ENCODE measurements at places on chromosomes 4 and X.

- DNase-seq = no peak
Observed at GRCh38 chrX:23901060-23901459, 6.7 kb downstream of the APOO start.

DNA sequence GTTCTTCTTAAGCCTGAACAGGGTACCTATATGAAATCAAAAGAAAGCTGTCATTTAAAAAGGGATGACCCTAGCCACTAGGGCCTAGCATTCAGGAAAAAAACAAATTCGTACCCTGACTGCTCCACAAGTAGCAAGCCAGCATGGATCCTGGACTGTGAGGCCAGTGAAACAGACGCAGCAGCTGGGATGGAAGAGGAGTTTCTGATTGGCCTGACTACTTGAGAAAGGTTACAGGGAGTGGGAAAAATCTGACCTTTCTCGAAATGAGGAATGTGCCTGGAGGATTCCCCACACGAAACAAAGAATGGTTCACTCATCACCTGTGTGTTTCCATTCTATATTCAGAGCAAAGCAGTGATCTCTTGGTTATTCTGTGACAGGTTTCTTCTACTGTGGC lies 87.6 kb upstream of the JADE1 start:
- DNase-seq = no peak

DNA sequence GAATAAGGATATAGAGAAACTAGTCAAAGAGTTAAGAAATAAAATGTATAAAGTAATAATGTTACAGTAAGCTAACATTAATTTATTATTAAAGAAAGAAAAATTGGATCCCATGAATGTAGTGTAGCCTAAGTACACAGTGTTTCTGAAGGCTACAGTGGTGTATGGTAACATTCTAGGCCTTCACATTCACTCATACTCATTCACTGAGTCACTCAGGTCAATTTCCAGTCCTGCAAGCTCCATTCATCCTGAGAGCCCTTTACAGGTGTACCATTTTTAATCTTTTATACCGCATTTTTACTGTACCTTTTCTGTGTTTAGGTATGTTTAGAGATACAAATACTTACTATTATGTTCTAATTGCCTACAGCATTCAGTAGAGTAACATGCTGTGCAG lies 120.6 kb upstream of the AGA start:
- no peak for DNase-seq

DNA sequence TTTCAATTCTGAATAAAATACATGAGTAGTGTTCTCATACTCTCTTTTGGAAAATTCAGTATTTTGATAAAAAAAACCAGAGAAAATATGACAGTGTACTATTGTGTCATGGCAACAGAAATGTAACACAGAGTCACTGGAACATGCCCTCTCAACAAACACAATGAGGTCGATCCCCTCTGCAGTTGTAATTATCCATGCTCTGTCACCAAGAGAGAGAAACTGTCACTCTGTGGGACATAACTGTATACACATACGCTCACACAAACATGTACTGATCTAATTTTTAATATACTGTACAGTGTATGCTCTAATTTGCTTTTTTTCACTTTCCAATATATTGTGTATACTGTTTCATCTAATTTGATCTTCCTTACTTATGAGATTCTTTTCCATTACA lies 1136.8 kb upstream of the TENM3 start:
- no peak for DNase-seq

DNA sequence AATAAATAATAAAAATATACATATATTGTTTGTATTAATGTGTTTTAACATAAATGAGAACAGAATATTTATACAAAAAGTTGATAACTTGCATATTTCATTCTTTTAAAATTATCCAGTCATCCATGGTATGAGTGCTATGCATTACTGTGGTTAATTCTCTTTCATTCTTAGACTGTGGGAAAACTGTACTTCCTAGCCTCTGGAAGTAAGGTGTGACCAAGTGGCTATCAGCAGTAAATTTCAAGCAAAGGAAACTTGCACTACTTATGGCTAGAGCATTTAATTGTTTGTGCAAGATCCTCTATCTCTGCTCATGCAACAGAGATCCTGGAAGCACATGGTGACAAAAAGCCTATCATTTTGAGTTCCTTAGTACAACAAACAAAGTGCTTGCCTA lies 1054.5 kb upstream of the PABPC4L start:
- no peak for DNase-seq

DNA sequence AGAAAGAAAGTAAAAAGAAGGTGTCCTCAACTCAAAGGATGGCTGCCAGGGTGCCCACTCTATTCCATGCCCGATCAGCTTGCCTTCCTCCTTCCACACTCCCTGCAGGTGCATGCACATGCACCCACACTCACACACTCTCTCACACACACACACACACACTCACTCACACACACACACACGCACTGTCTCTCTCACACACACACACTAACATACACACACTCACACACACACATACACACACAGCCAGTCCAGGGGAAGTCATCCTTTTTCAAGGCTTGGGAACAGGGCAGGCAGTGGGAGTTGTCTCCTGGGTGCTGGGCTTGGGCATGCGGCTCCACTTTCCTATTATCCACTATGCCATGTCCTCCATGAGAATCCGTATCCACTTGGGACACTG lies 50.4 kb downstream of the CRMP1 start:
- no peak for DNase-seq

DNA sequence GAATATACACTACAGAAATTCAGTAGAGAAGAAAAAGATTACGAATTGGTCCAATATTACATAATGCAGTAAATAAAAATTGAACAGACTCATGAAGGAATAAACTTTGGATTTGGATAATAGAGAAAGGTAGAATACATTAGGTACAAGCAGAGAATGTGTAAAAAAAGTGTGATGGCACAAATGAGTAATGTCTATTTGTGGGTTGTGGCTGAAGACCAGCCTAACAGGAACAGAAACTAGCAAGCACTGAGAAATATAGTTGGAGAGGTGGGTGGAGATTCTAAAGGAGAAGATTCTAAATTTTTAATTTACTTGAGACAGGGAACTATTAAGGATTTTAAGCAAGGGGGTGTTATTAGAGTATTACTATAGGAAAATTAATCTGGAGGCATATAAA lies 15.2 kb upstream of the CLOCK start:
- no peak for DNase-seq

DNA sequence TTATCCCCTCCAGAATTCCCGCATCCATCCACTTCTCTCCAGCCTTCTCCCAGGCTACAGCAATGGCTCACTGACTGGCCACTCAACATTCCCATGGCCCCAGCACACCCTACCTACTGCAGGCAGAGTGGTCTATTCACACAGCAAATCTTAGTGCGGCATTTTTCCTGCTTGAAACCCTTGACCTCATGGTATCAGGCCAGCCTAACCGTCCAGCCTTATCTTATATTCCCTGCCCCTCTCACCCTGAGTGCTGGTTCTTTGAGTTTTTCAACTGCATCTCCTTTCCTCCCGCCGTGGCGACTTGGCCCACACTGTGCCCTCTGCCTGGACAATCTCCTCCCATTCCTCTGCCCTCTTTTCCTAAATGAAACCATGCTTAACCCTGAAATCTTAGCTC lies 10.0 kb upstream of the S100G start:
- no peak for DNase-seq

DNA sequence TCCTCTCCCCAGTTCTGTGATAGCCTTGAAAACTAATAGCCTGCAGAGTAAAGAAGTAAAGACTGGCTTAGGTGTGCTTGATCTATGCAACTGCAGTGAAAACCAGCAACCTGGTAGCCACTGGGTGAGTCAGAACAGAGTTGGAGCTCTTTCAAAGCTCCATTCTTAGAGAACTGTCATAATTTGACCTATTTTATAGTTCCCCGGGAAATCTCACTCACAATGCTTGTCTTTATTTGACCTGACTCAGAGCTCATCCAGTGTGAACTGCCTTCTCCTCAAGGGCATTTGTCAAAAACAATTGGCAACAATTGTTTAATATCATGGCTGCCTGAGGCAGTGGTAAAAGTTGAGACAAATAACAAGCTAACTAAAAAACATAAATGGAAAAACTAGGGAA lies 213.0 kb upstream of the NHS start:
- no peak for DNase-seq

- DNase-seq = no peak
Observed at GRCh38 chr4:99610605-99611175, 36.1 kb downstream of the MTTP start.

DNA sequence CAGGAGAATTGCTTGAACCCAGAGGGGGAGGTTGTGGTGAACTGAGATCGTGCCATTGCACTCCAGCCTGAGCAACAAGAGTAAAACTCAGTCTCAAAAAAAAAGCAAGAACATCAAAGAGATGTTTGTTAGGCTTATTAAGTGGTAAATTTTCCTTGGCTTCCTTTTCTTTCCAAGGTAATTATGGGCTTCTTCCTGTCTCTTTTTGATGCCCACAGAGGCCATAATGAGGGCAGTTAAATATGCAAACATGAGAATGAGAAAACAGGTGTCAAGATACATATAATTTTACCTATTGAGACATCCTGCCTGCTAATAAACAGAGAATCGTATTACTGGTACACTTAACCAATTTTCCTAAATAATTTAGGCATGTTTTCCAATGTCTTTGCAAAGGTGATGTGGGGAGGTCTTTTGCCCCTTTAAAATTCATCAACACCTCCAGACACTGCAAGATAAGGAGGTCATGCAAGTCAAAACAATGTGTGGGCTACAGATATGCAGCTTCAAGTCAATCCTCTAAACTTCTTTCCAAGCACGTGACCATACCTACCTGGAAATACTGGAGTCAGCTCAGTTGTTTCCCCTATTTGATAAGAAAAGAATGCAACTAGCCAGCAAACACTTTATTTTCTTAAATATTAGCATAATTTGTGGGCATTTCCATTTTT lies 2.7 kb downstream of the SLC39A8 start:
- no peak for DNase-seq

DNA sequence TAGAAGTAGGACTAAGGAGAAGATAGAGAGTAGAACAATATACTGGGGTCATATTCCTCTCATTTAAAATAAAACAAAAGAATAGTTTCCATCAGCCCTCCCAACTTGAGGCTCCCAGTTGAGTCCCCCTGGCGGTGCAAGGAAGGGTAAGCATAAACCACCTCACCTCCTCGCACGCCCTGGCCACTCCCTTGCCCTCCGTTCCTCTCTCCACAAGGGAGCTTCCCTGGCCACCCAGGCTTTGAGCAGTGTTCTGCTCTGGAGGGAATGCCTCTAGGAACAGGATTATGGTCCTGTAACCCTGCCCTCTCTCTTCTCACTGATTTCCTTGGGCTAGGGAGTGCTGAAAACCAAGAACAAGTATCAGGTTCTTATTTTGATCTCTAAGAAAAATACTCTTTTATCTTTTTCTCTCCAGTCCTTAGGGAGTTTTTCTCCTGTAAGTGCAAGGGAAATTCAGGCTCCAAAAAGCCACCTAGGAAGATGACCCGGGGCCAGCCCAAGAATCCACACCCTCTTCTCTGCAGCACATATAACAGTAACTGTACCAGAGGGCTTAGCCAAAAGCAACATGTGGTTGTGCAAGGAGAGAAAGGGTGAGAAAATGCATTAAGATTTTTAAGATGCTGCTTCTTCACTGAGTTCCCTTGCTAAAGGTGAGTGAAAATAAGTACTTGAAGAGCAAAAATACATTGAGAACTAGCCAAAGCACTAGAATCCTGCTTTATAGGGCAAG lies 69.9 kb downstream of the USP38 start:
- no peak for DNase-seq

DNA sequence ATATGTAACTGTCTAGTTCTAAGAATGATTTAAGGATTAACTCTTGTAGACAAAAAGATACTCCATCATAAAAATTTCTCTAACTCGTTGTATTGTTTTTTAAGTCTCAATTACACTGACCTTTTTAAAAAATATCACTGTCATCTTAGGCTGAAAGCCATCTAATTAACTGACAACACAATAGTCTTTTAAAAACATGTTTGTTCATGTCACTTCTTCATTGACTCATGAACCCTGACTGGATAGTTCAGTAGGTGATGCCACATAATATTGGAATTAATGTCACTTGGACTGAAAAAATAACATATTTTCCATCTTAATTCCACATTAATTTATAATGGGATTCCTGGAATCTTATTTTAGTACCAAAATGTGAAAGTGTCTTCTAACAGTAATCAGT lies 179.3 kb downstream of the ADGRL3 start:
- no peak for DNase-seq

- no peak for DNase-seq
Observed at GRCh38 chrX:74259885-74260491, 44.0 kb upstream of the ZCCHC13 start.

- DNase-seq = no peak
Observed at GRCh38 chrX:139924696-139925095, 8.2 kb downstream of the ATP11C start.

DNA sequence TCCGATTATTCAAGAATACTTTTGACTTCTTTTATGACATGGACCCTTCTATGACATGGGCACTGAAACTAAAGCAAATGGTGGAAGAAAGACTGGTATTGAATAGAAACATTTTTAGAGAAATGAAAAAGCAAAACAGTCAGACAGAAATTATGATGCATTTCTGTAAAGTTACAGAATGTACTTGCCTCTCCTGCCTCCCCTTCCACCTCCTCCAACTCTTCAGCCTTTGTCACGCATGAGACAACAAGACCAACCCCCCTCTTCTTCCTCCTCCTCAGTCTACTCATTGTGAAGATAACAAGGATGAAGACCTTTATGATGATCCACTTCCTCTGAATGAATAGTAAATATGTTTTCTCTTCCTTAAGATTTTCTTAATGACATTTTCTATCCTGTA lies 46.3 kb upstream of the HUWE1 start:
- DNase-seq = no peak

DNA sequence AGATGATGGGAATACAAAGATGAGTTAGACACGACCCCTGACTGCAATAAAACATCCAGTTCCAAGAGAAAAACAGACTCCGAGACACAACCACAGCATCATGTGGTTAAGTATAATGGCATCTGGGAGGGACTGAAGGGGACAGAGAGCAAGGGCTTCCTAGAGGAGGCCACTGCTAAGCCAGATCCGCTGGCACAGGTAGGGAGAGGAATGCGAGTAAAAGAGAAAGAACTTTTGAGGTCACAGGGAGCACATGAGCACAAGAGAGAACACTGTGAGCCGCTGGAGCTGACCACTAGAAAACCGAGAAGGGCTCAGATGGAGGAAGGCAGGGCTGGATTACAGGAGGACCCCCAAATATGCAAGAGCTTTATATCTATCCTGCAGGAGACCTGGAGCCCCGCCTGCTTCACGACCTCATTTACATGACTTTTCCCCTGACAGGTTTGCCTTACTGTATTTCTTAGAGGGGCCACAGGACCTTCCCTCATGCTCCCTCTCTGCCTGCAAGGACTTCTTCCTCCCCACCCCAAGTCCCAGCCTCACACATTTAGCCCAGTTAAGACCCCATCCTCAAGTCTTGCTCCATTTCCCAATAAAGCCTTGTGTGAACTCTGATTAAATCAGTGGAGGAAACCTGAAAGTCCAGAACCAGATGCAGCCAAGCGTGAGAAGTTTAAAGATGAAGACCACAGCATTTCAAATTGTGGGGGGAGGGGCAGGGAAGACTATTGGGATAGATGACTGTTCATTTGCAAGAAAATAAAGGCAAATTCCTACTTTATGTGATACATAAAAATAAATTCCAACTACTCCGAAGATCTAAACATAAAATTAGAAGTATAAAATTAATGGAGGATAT lies 29.6 kb downstream of the MFAP3L start:
- DNase-seq = no peak

GRCh38 chrX:29299684-29300083 lies 712.4 kb downstream of the IL1RAPL1 start:
- no peak for DNase-seq
